ENCODE measurements at places on chromosomes 16 and 17. TPM values are rescaled to one million over a fixed set of nuclear protein-coding genes. Genes with fewer than 3 reads are reported as not detected.

- H3K36me3 ChIP-seq = no peaks in the 10 kb centered on the region
- no peak overlapping the region for H3K27ac ChIP-seq
- no peaks in the 10 kb centered on the region for H3K4me1 ChIP-seq
- no peaks in the 10 kb centered on the region for H3K27me3 ChIP-seq
- DNase-seq = no peak
Measured at GRCh38 chr17:66803474-66803951, 31.4 kb upstream of the CACNG5 start.

ZNF174 gene
- total RNA-seq = 4.1 TPM

GRCh38 chr16:84617041-84617790 is 662 bp downstream of the COTL1 start:
- peak overlapping the region; percentile 66 for H3K4me3 ChIP-seq
- peaks cover 7% of the 10 kb centered on the region for H3K4me1 ChIP-seq
- no peaks in the 10 kb centered on the region for H3K36me3 ChIP-seq
- peaks cover 9% of the 10 kb centered on the region for H3K27me3 ChIP-seq
- peak overlapping the region; percentile 40 for H3K27ac ChIP-seq
- DNase-seq = peak; percentile 69

CDC42EP4 gene
- total RNA-seq = 32.4 TPM

CDK5R1 gene
- total RNA-seq = 0.43 TPM
